ENCODE measurements at places on chromosomes 3 and 15.
A peak's percentile ranks its signal among the peaks of the same experiment; 100 is the strongest.

GRCh38 chr15:63049783-63050371, 7.3 kb downstream of the TPM1 start:
- no peak for DNase-seq

- no peak for DNase-seq
Measured at GRCh38 chr15:74809242-74809641, 3.4 kb upstream of the LMAN1L start.

DNA sequence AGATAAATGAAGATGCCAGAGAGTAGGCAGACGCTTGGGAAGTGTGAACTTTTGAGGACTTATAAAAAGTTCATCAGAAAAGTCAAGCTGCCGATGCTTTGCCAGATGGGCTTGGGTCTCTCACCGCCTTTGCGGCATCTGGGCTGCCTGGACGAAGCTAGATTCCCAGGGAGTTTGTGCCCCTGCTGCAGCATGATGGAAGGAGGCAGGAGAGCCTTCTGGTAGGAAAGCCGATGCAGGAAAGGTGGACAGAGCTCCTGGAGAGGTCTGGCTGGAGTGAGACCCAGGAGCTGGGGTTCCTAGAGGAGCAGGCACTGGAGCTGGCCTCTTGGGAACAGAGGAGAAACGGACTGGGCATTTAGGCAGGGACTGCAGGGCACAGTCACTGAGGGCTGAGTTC, 51.9 kb upstream of the ATP2B2 start:
- no peak for DNase-seq

DNA sequence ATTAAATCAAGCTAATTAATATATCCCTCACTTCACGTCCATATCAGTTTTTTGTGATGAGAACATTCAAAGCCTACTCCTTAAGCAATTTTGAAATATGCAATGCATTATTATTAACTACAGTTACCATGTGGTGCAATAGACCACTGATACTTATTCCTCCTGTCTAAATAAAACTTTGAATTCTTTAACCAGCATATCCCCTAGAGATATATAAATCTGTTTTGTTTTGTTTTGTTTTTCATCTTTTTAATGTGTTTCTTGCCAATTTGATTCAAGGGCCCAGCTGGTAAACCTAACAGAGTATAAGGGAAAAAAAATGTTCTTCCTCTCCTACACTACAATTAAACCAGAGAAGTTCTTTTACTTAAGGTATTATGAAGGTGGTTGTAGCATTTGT, 524.2 kb downstream of the NAALADL2 start:
- no peak for DNase-seq

DNA sequence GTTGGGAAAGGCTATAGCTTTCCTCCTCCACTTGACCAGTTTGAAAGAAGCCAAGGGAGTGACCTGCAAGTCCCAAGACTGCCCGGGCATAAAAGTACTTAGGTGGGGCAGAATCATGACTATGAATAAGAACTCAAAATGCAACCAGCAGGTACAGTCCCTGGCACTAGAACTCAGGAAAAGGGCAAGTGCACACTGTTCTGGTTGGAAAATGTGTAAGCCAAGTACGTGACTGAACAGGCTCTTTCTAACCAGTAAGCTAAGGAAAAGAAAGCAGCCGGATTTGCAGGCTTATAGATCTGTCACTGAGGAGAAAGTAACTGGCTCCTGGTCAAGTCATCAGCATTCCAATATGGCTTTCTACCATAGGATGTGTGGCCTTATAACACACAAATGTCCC, 101.2 kb upstream of the SLC4A7 start:
- DNase-seq = no peak

GRCh38 chr3:31544634-31545033, 11.9 kb downstream of the STT3B start:
- DNase-seq = no peak

GRCh38 chr3:177968891-177969290, 567.3 kb upstream of the KCNMB2 start:
- no peak for DNase-seq

DNA sequence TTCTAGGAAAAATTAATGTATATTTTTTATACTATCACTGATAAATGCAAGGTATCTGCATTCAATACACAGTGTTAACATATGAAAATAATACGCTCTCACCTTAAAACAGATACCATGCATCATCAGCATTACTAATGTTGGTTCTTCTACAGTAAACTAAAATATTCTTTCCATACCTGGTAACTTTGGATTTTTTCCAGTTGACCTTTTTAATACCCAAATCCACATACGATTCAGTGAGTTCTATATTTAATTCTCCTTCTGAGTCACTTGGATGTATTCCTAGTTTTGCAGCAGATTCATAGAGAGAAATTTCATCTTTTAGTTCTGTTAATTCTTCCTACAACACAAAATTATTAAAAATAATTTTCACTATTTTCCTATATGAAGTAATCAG, 29.9 kb downstream of the CEP152 start:
- no peak for DNase-seq

- no peak for DNase-seq
Measured at GRCh38 chr3:172203522-172204258, 164.3 kb downstream of the FNDC3B start.

DNA sequence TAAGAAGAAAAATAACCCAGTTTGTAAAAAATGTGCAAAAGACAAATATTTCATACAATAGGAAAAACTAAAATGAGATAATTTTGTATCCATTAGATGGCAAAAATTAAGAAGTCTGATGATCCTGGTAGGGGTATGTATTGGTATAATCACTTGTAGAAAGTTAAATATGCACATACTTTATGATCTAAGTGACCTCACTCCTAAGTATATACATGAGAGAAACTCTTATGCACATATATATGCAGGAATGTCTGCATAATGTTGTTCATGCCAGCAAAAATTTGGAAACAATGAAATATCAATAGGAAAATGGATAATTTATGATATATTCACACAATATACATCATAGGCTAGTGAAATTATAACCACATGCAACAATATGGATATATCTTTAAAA, 33.5 kb downstream of the USP50 start:
- no peak for DNase-seq

- no peak for DNase-seq
Measured at GRCh38 chr15:39845582-39845981, 62.9 kb upstream of the FSIP1 start.

DNA sequence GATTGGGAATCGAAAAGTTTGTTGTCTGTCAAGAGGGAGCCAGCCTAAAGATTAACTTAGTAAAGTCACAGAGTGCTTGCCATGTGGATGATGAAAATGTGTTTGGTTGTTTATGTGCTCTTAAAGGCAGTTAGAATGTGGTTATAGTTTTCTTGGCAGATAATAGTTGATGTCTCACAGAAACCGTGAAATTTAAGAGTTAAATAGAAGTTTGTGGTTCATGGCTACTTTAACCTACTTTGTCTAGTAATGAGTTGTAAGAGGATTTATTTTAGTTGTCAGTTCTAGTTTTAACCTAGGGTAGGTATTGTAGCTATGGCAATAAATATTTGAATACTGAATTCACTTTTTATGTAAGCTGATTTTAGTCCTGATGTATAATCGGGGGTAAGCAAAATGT, 36.4 kb upstream of the EIF3J start:
- DNase-seq = no peak

DNA sequence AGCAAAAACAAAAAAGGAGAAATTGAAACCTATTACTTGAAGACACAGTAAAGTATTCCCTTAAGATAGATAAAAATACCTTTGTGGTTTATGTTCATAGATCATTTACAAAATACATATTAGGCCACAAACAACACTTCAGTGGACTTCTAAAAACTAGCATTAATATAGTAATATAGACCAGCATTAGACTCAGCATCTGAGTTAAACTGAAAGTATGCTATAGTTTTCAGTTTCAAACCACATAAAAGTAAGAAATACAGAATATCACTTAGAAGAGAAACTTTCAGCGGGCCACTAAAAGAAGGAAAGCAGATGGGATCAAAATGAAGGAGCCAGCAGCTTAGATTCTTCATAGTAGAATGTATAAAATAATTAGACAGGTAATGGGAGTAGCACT, 86.6 kb downstream of the MSL2 start:
- DNase-seq = no peak

DNA sequence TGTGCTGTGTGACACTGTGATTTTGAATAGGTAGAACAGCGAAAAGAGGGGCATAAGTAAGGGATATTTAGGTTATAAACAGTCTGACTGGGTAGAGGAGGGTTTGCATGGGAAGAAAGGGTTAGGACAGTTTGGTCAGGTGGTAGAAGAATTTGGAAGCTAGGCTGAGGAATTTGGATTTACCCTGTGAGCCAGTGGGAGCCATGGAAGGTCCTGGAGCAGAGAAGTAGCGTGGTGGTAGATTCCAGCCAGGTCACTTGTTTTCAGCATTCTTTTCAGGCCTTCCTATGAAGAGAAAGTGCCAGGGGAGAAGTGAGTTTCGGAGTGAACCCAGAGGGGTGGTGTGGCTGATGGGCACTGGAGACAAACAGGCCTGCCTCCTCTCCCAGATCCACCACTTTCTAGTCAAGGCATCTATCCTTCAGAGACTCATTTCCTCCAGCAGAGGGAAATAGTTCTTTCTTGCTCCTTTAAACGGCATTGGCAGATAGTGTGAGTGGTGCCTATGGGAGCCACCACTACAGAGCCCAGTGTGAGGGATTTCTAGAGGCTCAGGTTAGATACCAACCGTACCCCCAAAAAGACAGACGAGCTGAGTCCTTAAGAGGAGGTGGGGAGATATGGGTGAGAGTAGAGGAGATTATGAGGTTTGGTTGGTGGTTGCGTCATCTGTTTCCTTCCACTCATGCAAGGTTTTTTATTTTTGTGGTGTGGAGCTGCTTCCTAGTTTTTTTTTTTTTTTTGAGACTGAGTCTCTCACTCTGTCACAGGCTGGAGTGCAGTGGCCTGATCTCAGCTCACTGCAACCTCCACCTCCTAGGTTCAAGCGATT, 21.2 kb downstream of the PXK start:
- DNase-seq = peak; percentile 42

- DNase-seq = no peak
Measured at GRCh38 chr3:141268306-141268705, 36.7 kb downstream of the PXYLP1 start.

- no peak for DNase-seq
Measured at GRCh38 chr3:182913889-182914288, 66.4 kb downstream of the DCUN1D1 start.

DNA sequence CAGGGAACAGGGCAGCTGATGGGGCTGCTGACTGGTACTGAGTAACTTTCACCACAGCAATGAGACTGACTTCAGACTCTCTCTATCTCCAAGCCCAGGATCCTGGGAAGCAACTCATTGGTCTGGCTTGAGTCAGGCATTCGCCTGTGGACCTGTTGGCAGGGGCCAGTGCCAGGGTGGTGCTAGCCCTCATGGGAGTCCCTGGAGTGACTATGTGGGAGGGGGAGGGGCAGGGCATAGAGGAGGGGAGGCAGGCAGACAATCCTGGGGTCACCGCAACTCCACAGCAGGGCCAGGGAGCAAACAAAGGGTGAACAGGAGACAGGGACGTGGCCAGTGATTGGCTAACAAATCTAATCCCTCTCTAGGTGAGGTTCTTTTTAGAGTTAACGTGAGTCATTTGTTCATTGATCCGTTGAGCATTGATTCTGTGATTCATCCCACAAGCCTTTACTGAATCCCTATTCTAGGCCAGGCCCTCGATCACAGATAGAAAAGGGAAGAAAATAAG, 71.8 kb downstream of the CEMIP start:
- DNase-seq = no peak

GRCh38 chr3:109731639-109732473, 394.5 kb upstream of the DPPA4 start:
- peak; percentile 23 for DNase-seq

GRCh38 chr15:86163816-86164215, 84.1 kb downstream of the AGBL1 start:
- DNase-seq = no peak

- DNase-seq = no peak
Measured at GRCh38 chr15:39473298-39473947, 107.5 kb upstream of the THBS1 start.

DNA sequence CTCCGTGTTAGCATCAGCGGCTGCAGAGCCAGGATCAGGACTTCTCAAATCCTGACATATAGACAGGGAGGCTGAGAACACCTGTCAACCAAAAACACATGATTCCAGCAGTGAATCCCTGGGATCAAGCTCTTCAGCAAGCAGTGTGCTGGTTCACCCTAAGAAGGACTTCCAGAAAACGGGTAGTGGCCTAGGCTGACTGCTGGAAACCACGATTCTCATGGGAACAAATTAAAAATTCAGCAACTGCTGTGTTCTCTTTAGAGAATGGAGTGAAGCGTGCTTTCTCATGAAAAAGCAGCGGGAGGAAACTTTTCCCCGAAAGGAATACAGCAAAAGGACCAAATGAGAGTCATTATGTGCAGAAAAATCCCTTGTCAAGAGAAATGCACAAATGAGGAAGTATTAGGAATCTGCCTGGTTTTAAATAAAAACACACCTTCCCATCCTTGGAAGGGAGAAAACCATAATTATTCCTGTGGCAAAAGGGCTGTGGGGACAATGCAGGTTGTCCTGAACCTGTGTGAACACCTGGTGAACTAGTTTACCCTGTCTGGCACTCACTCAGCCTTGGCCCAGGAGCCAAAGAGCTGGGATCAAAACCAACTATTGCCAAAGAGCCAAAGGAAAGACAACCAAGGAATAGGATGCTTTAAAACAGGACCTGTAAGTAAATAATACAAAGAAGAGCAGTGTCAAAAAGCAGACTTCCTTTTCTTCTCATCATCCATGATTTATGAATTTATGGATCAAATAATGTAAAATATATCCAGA, 13.4 kb downstream of the IL12A start:
- DNase-seq = no peak

- no peak for DNase-seq
Measured at GRCh38 chr3:43363621-43364266, 77.4 kb downstream of the SNRK start.

- DNase-seq = no peak
Measured at GRCh38 chr3:13292375-13292774, 127.7 kb downstream of the NUP210 start.
